ENCODE measurements at places on chromosomes 7 and 10.

DNA sequence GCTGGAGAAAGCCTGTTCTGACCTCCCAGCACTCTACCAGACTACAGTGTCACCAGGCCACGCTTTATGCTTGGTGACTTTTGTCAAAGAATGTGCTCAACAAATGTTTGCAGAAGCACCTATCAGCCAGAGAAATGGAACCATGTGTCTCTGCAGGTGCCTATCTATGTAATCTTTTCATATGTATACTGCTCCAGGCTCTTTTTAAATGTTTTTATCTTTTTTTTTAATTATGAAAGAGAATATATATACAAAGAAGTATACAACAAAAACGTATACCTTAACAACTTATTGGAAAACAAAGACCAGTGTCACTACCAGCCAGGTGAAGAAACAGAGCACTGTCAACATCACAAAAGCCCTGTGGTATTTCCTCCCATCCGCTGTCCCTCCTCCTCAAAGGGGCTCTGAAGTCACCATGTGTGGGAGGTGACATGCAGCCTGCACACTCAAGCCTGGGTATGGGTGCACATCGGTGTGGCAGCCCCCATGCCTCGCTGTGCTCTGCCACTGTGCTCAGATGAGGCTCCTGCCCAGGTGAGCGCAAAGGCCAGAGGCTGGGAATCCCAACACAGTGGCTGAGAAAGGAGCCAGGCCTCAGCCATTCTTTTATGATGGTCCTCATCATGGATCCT is 120.6 kb downstream of the CLEC2L start:
- H3K27me3 ChIP-seq: peaks cover 3% of the 10 kb centered on the region
- peaks cover 11% of the 10 kb centered on the region for H3K36me3 ChIP-seq
- no peak for DNase-seq
- H3K4me1 ChIP-seq: peaks cover 6% of the 10 kb centered on the region

DNA sequence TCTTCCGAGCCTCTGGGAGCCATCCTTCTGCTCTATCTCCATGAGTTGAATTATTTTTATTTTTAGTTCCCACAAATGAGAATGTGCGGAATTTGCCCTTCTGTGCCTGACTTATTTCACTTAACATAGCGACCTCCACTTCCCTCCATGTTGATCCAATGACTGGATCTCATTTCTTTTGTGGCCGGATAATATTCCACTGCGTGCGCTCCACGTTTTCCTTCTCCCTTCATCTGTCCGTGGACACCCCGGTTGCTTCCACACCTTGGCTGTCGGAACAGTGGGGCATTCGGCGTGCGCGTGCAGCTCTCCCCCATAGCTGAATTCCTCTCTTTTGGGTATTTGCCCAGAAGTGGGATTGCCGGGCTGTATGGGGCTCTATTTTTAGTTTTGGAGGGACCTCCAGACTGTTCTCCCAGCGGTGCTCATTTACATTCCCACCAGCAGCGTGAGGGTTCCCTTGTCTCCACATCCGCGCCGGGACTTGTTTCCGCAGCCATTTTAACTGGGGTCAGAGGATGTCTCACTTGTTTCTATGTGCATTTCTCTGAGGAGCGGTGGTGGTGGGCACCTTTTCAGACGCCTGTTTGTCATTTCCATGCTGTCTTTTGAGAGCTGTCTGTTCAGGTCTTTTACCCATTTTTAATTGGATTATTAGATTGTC is 51.0 kb upstream of the SUN1 start:
- H3K36me3 ChIP-seq: peaks cover 26% of the 10 kb centered on the region
- H3K4me3 ChIP-seq: no peak overlapping the region
- no peak for DNase-seq
- no peak overlapping the region for H3K27ac ChIP-seq
- H3K27me3 ChIP-seq: no peaks in the 10 kb centered on the region
- H3K4me1 ChIP-seq: no peaks in the 10 kb centered on the region

- H3K27me3 ChIP-seq: peaks cover 2% of the 10 kb centered on the region
- H3K4me1 ChIP-seq: peaks cover under 1% of the 10 kb centered on the region
- no peak overlapping the region for H3K27ac ChIP-seq
- peaks cover 6% of the 10 kb centered on the region for H3K36me3 ChIP-seq
Observed at GRCh38 chr7:102215711-102216110, 71.0 kb upstream of the SH2B2 start.

DNA sequence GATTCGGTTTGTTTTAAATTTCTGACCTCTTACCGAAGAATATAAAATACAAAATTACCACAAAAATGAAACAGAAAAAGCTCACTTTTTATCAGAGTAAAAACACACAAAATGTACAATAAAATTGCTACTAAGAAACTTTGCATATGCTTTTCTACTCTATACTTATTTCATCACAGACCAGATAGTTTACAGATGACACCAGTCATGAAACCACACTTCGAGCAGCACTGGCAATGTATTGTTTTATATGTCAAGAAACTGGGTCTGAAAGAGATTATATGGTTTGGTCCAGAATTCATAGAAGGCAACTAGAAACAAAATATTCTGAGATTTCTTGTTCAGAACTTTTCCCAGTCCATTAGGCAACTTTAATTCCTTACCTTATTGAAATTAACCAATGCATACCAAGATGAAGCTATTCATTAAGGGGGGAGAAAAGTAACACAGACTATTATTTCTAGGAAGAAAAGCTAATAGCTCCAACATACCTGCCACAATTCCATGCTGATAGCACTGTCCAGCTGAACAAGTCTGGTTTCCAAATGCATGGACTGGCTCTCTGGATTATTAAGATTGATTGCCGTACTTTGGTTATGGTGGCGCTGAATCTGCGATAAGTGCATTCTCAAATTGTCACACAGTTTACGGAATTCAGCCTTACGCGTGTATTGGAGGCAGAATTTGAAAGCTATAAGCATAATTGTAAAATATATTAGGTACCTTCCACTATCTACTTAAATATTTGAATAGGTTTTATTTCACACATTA is 10.0 kb downstream of the EIF3A start:
- no peak overlapping the region for H3K4me3 ChIP-seq
- peaks cover 14% of the 10 kb centered on the region for H3K4me1 ChIP-seq
- no peak for DNase-seq
- peaks cover 2% of the 10 kb centered on the region for H3K27me3 ChIP-seq
- H3K27ac ChIP-seq: 0 out of 2 replicates have a peak overlapping the region, but pooled peaks have one; percentile 25

GRCh38 chr7:27575613-27576012 is 87.1 kb downstream of the HIBADH start:
- H3K4me1 ChIP-seq: peaks cover 16% of the 10 kb centered on the region
- no peak overlapping the region for H3K27ac ChIP-seq
- DNase-seq: no peak
- no peaks in the 10 kb centered on the region for H3K36me3 ChIP-seq

GRCh38 chr7:157782041-157782440 is 445.2 kb downstream of the DNAJB6 start:
- peaks cover 10% of the 10 kb centered on the region for H3K36me3 ChIP-seq
- no peak for DNase-seq
- H3K4me3 ChIP-seq: no peak overlapping the region
- H3K27me3 ChIP-seq: no peaks in the 10 kb centered on the region
- H3K27ac ChIP-seq: no peak overlapping the region

GRCh38 chr7:111312966-111313365 is 222.0 kb downstream of the LRRN3 start:
- H3K27me3 ChIP-seq: no peaks in the 10 kb centered on the region
- no peak overlapping the region for H3K27ac ChIP-seq
- no peak overlapping the region for H3K4me3 ChIP-seq
- no peaks in the 10 kb centered on the region for H3K36me3 ChIP-seq
- peaks cover 11% of the 10 kb centered on the region for H3K4me1 ChIP-seq

DNA sequence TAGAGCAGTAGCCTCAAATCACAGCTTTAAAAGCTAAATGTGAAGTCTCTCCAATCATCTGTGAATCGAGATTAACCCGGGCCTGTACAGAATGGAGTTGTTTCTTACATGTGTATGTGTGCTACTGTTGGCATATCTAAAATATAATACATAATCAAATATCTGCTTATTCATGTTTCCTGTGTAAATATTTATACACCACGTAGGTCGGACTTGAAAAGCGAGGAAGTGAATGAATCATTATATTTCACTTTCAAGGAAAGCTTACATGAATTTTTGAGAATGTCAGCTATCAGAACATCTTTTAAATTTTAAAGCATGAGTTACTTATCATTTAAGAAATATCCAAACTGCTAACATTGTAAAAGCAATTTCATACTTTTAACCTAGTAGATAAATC is 233.3 kb downstream of the SLC25A13 start:
- H3K27me3 ChIP-seq: no peaks in the 10 kb centered on the region
- peaks cover 18% of the 10 kb centered on the region for H3K4me1 ChIP-seq
- no peak overlapping the region for H3K4me3 ChIP-seq

DNA sequence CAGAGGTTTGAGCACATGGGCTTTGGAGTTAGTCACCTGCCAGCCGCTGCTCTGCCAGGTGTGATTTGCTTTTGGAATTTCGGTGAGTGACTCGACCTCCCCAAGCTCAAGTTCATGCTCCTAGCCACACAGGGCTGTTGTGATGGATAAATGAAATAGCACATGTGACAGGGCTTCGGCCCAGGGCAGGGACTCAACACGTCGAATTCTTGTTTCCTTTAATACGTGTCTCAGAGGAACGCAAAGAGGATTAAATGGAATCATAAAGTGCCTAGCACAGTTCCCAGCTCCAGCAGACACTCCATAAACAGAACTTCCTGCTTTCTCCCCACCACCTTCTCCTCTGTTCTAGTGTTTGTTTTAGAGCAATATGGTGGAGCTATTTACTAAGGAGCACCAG is 88.3 kb upstream of the CHST15 start:
- H3K27ac ChIP-seq: no peak overlapping the region
- H3K36me3 ChIP-seq: no peaks in the 10 kb centered on the region
- H3K27me3 ChIP-seq: peaks cover 19% of the 10 kb centered on the region
- H3K4me3 ChIP-seq: no peak overlapping the region
- no peaks in the 10 kb centered on the region for H3K4me1 ChIP-seq

DNA sequence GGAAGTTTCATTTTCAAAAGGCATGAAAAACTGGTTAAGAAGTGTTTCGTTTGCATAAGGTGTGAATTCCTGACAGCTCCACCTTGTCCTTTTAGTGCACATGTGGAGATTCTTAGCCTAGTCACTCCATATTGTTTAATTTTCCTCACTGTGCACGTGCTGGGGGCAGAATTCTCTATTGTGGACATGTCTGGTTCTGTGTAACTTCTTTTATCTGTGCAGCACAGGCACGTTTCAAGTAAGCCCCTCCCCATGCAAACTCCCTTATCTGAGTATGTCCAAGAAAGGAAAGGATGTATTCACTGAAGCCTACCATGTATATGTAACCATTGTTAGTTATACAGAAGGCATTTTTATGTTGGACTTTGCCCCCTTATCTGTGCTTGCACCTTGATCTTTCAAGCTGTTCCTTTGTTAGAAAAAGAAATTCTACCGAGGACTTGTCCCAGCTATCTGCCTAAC is 1346.3 kb downstream of the REEP3 start:
- no peaks in the 10 kb centered on the region for H3K27me3 ChIP-seq
- H3K36me3 ChIP-seq: no peaks in the 10 kb centered on the region
- no peak for DNase-seq
- H3K27ac ChIP-seq: no peak overlapping the region
- H3K4me3 ChIP-seq: no peak overlapping the region

- no peak for DNase-seq
- H3K27ac ChIP-seq: no peak overlapping the region
- H3K36me3 ChIP-seq: no peaks in the 10 kb centered on the region
- no peaks in the 10 kb centered on the region for H3K4me1 ChIP-seq
- peaks cover 24% of the 10 kb centered on the region for H3K27me3 ChIP-seq
Observed at GRCh38 chr7:50359995-50360925, 55.7 kb downstream of the IKZF1 start.

GRCh38 chr7:2614631-2615330 is 17.0 kb upstream of the TTYH3 start:
- peak overlapping the region; percentile 21 for H3K4me3 ChIP-seq
- peaks cover 24% of the 10 kb centered on the region for H3K4me1 ChIP-seq
- no peaks in the 10 kb centered on the region for H3K36me3 ChIP-seq
- peaks cover 8% of the 10 kb centered on the region for H3K27me3 ChIP-seq
- H3K27ac ChIP-seq: no peak overlapping the region
- DNase-seq: no peak

DNA sequence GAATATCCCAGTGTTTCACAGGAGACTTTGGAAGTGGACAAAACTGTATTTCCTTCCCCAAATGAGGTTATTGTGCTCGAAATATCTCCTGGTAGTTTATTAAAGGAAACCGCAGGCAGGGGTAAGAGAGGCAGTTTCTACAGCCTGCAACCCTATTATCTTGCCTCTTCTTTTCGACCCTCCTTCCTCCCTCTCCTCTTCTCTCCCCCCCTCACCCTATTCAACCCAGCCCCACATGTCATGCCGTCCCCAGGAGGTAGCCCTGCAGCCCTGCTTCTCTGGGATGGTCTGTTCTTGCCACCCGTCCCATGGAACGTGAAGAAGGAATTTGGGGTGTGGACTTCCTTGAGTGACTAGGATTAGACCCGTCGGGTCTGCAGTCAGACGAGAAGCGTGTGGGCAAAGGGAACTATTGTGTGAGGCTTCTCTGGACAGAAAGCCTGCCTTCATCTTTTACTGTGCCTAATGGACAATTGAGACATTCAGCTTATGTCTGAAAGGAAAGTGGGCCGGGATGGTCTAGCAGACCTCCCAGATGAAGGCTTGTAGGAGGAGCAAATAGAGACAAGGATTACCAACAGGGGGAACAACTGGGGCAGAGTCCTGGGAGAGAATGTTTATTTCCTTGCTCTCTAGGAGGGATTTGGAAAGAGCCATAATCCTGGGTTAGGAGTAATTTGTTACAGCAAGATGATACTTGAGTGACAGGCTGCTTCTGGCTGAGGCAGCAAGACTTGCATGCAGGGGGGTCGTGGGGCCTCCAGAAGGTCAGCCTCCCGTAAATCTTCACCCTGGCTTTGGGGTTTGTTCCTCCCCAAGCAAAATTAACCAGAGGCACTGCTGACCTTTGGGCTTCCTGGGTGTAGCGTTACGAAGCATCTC is 77.8 kb downstream of the TCF7L2 start:
- peaks cover 51% of the 10 kb centered on the region for H3K4me1 ChIP-seq
- no peak for DNase-seq
- H3K27ac ChIP-seq: peak overlapping the region; percentile 50
- peaks cover 8% of the 10 kb centered on the region for H3K27me3 ChIP-seq
- H3K4me3 ChIP-seq: peak overlapping the region; percentile 43

DNA sequence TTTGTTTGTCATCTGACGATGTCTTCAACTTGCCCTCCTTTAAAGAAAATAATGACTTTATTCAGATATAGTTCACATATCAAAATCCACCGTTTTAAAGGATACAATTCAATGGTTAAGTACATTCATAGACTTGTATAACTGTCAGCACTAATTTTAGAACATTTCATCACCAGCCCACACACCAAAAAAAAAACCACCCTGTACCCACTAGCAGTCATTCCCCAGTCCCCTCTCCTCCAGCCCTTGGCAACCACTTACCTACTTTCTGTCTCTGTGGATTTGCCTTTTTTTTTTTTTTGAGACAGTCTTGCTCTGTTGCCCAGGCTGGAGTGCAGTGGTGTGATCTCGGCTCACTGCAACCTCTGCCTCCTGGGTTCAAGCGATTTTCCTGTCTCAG is 5.3 kb upstream of the HILPDA start:
- H3K27me3 ChIP-seq: peaks cover 20% of the 10 kb centered on the region
- no peak overlapping the region for H3K27ac ChIP-seq
- peaks cover 17% of the 10 kb centered on the region for H3K4me1 ChIP-seq
- H3K4me3 ChIP-seq: no peak overlapping the region
- no peak for DNase-seq

- no peak overlapping the region for H3K4me3 ChIP-seq
- H3K27ac ChIP-seq: no peak overlapping the region
- peaks cover 6% of the 10 kb centered on the region for H3K27me3 ChIP-seq
Observed at GRCh38 chr10:129914960-129915359, 49.1 kb downstream of the EBF3 start.
